ENCODE measurements at places on chromosomes 16 and 17.

- no peak for DNase-seq
Measured at GRCh38 chr17:40338941-40339649, 25.4 kb downstream of the GJD3 start.

DNA sequence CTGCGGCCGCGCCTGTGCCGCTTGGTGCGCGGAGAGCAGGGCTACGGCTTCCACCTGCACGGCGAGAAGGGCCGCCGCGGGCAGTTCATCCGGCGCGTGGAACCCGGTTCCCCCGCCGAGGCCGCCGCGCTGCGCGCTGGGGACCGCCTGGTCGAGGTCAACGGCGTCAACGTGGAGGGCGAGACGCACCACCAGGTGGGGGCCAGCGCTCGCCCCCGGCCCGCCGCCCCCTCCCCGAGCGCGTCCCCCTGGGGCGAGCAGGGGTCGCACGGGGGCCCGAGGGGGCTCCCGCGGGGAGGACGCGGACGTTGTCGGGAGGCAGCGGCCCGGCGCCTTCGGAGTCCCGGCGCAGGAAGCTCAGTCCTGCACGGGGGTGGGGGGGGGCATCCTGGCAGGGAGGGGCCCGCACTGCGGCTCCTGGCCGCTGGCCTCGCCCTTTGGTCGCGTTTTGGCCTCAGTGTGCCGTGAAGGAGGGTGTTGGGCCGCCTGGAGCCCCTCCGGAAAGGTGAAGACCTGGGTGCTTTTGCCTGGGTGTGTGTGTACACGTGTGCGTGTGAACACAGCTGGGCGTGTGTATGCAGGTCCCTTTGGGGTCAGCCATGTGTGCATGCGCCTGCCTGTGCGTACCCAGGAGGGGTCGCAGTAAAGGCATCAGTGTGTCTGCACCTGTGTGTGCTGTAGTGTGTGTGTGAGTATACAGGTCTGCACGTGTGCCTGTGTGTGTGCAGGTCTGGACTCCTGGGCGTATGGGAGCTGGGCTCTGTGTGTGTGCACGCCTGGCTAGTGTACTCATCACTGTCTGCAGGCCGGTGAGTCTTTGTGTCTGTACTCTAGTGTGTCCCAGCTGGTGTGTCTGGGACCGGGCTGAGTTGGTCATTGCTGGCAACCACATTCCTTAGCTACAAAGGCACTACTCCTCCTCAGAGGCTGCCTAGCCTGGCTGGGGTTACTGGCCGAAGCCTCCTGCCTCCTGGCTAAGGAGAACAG, 615 bp downstream of the NHERF2 start:
- DNase-seq, result no peak

DNA sequence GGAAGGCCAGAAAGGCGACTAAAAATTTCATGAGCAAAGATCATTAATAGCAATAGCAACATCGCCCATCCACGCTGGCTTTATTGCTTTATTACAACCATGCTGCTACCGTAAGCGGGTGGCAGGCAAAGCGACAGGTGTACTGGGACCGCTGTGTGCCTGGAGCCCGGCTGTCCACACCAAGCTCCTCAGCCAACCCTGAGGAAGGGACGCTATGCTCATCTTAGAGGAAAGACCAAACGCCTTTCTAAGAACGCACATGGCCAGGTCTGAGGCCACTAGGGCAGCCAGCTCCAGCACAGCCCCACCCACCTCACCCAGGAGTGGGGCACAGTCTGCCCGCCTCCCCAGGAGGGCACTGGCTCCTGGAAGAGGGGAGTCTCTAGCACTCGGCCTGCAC, 28.0 kb downstream of the PEMT start:
- DNase-seq, result no peak

- no peak for DNase-seq
Measured at GRCh38 chr16:85477801-85478363, 135.2 kb upstream of the GSE1 start.

DNA sequence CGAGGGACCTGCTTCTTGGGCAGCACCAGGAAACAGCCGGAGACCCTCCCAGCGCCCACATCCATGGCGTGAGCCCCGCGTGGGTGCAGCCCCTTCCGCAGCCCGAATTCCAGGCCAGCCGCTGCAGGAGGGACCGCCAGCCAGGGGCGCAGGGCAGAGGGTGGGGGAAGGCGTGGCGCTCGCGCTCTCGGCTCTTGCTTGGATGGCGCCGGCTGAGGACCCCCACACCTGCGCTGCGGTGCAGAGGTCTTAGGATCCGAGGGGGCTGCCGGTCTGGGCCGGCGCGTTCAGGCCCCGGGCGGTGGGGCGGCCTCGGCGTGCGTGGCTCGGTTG, 28.8 kb downstream of the ACTG1 start:
- no peak for DNase-seq

- peak; percentile 49 for DNase-seq
Measured at GRCh38 chr17:49880291-49881053, 32.6 kb upstream of the TAC4 start.

DNA sequence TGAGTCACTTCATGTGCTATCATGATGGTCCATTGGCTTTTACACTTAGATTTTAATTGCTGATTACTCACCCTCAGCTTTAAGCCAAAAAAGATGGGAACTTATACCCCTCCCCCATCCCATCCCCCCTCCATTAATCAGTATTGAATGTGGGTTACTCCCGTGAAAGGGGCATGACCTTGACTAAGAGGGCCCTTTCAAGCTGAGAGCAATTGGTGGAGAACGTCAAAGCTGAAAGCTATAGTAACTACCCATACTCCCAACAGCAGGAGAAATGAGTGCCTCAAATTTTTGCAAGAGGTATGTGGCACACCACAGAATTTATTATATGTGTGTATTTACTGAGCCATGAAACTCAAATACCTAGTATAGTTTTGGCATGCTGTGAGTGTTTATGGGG, 99.7 kb upstream of the CDH8 start:
- peak; percentile 36 for DNase-seq

DNA sequence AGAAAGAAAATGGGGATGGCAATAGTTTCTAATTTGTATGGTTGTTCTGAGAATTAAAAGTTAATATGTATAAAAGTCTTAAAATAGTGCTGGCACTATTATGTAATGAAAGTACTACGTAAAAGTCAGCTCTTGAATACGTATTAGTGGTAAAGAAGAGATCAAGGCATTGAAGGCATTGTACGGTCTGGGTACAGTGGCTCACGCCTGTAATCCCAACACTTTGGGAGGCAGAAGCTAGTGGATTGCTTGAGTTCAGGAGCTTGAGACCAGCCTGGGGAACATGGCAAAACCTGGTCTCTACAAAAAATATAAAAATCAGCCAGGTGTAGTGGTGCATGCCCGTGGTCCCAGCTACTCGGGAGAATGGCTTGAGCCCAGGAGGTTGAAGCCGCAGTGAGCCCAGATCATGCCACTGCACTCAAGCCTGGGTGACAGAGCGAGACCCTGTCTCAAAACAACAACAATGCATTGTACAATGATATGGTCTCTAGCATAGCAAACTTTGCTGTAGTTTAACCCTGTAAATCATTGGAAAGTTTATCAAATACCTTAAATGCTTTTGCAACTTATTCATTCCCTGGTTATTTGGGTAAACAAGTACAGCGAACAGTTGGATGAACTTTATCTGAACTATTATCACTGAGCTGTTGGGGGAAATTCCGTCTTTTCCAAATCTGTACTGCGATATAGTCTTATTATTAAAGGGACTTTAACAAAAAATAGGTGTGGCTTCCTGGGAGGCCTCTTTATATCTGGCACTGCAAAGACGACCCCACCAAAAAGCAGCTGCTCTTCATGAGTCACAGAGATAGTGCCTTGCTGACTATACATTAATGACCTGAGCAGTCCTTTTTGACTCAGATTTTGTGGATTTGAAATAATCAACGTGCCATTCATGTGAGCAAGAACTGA, 73.6 kb downstream of the GPRC5B start:
- DNase-seq, result peak; percentile 28

GRCh38 chr17:54426296-54426886, 474.3 kb upstream of the TOM1L1 start:
- no peak for DNase-seq

DNA sequence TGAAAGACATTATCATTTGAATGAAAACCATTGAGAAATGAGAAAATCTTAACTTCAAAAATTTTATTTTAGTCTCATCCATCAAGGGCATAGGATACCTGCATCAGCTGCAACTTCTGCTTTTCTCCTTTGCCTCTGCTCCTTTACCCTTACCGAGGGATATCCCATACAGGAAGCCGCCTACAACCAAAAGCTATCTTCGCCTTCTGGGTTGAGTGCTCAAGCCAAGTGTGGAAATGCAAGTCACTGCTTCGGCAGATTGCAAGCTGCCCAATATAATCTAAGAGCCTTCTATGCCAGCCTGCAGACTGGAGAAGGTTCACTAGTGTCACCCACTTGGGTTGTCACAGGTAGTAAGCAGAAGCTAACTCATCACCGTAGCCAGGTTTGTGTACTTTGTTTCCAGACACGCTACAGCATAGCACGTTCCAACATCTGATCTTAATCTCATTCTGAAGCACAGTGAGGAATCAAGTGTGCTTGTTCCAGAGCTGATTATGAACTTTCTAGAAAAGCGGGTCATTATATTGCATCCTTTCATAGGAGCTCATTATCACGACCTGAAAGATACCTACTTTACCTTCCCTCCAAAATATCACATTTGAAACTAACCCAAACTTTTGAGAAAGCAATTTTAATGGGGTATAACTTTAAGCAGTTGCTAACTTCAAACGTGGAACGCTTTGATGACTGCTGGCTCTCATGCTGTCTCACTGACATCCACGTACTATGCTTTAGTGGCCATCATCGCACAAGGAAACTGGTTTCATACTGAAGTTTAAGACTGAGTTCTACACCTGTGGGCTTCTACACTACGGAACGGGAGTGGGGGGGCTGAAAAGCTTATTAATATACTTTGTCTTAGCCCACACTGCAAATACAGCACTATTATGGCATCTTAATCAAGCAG, 8.0 kb upstream of the UNK start:
- DNase-seq, result no peak

GRCh38 chr16:83586461-83587200, 221.1 kb upstream of the HSBP1 start:
- DNase-seq, result no peak

GRCh38 chr16:19088341-19088916, 21.0 kb downstream of the COQ7 start:
- no peak for DNase-seq

DNA sequence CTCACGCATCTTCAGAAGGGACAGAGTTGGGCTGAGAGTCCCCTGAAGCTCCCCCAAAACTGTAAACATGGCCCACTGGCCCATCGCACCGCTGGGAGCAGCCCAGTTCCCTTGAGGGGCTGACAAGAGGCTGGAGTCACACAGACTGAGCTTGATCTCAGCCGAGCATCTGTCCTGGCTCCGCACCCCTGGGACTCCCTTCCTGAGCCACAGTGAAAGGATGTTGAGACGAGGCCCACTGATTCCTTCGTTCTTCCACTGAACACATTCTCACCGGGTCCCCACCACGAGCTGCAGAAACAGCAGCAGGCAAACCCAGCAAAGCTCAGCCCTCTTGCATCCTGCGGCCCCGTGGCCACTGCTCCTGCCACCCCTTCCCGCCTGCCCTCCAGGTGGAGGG, 145.9 kb upstream of the CIBAR2 start:
- no peak for DNase-seq

DNA sequence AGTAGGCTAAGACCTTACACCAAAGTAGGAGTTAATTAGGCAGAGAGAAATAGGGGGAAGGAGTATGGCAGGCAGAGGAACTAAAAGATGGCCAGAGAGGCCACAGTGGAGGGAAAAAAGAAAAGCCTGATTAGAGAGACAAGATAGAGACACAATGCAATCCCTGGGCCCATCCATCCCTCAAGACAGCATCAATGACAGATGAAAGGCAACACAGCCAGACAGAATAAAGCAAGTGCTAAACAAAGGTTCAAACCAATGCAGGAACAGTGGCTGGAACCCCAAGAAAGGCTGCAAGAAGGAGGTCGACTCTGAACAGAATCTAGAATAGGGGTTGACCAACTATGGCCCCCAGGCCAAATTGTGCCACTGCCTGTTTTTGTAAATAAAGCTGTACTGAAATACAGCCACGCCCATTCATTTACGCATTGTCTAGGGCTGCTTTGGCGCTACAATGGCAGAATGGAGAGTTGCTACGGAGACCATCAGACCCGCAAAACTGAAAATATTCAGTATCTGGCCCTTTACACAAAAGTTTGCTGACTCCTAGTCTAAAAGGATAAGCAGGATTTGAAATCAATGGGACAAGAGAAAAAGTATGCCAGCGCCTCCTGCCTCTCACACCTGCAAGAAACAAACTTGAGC, 473.3 kb upstream of the PSMD7 start:
- no peak for DNase-seq

- no peak for DNase-seq
Measured at GRCh38 chr17:49603720-49604119, 28.0 kb downstream of the NXPH3 start.

GRCh38 chr17:58626905-58627304, 64.9 kb downstream of the TEX14 start:
- DNase-seq, result no peak

- DNase-seq, result peak; percentile 79
Measured at GRCh38 chr17:63356337-63356757, 89.8 kb downstream of the CYB561 start.

GRCh38 chr16:56869513-56870275, 4.7 kb downstream of the SLC12A3 start:
- no peak for DNase-seq

DNA sequence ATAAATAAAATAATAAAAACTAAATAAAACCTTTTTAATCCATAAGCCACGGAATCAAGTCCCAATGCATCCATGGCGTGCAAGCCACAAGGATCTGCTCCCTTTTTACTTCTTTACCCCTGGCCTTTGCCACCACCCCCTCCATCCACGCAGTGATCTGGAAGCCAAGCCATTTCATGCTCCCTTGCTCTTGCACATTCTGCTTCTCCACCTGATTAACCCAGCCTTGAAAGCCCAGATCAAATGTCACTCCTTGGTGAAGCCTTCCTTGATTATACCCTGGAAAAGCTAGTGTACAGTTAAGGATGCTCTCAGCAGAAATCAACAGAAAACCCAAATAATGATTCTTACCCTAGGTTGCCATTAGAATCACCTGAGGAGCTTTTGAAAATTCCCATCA, 9.9 kb downstream of the LRRC3C start:
- no peak for DNase-seq

DNA sequence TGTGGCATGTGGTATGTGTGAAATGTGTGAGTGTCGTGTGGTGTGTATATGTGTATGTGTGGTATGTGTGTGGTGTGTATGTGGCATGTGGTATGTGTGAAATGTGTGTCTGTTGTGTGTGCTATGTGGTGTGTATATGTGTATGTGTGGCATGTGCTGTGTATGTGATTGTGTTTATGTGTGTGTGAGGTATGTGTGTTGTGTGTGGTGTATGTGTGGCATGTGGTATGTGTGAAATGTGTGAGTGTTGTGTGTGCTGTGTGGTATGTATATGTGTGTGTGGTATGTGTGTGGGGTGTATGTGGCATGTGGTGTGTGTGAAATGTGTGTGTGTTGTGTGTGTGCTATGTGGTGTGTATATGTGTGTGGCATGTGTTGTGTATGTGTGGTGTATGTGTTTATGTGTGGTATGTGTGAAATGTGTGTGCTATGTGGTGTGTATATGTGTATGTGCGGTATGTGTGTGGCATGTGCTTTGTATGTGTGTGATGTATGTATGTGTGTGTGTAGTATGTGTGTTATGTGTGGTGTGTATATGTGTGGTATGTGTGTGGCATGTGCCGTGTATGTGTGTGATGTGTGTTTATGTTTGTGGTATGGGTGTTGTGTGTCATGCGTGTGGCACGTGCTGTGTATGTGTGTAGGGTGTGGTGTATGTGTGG, 9.6 kb upstream of the ZCCHC14 start:
- DNase-seq, result no peak
